ENCODE measurements at places on chromosomes 1 and 21.

GRCh38 chr1:228889289-228889688 lies 154.0 kb downstream of the RHOU start:
- no peak overlapping the region for H3K27ac ChIP-seq
- no peaks in the 10 kb centered on the region for H3K36me3 ChIP-seq
- H3K4me3 ChIP-seq, result no peak overlapping the region
- no peaks in the 10 kb centered on the region for H3K4me1 ChIP-seq
- H3K27me3 ChIP-seq, result no peaks in the 10 kb centered on the region

GRCh38 chr1:147720557-147720956 lies 39.8 kb downstream of the GJA5 start:
- H3K27me3 ChIP-seq, result no peaks in the 10 kb centered on the region
- no peaks in the 10 kb centered on the region for H3K36me3 ChIP-seq
- no peak overlapping the region for H3K4me3 ChIP-seq
- DNase-seq, result no peak
- H3K4me1 ChIP-seq, result peaks cover 6% of the 10 kb centered on the region

DNA sequence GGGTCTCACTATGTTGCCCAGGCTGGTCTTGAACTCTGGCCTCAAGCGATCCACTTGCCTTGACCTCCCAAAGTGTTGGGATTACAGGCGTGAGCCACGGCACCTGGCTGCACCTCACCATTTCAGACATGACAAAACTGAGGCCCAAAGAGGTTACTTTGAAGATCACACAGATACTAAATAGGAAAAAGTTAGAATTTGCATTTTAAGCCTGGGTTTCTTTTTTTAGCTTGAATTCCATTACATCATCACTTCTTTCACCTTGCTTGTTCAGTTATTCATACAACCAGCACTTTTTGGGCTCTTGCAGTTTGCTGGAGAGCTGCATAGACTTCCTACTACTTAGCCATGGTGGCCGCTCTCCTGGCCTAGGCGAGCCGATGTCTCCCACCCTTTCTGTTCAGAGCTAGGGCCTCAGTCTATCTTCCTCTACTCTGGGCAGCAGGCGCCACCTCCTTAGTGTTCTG lies 16.3 kb upstream of the CD2 start:
- no peaks in the 10 kb centered on the region for H3K36me3 ChIP-seq
- no peaks in the 10 kb centered on the region for H3K4me1 ChIP-seq
- DNase-seq, result no peak

DNA sequence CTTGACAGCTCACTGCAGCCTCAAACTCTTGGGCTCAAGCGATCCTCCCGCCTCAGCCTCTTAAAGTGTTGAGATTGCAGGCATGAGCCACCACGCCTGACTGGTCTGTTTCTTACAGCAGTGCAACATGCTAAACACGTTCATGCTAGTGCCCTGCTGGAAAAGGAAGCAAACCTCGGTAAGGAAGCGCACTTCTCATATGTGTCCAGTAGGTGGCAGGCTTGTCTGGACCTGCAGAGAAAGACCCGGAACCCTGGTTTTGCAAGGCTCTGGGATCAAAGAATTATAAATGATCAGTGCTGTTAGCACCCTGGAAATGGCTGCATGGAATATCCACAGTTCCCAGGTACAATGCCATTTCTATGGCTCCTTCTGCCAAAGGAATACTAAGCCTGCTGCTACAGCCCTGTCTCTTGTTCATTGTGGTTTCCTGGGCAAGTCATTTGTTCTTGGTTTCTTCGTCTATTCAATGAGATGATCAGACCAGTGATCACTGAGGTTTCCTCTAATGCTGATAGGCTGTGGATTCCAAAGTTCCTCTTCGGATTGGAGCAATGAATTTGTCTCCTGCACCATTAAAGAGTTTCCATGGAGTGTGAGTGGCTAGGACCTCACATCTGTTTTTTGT lies 15.9 kb downstream of the RNU5D-1 start:
- H3K27me3 ChIP-seq, result no peaks in the 10 kb centered on the region
- H3K4me3 ChIP-seq, result no peak overlapping the region
- peak; percentile 85 for DNase-seq
- H3K4me1 ChIP-seq, result no peaks in the 10 kb centered on the region
- no peak overlapping the region for H3K27ac ChIP-seq

GRCh38 chr21:19776076-19776475 lies 1222.1 kb upstream of the NCAM2 start:
- no peak overlapping the region for H3K4me3 ChIP-seq
- H3K27me3 ChIP-seq, result no peaks in the 10 kb centered on the region
- H3K4me1 ChIP-seq, result no peaks in the 10 kb centered on the region
- H3K36me3 ChIP-seq, result no peaks in the 10 kb centered on the region
- no peak for DNase-seq

GRCh38 chr1:61120998-61121397 lies 38.6 kb downstream of the NFIA start:
- H3K4me3 ChIP-seq, result no peak overlapping the region
- no peaks in the 10 kb centered on the region for H3K36me3 ChIP-seq
- no peak overlapping the region for H3K27ac ChIP-seq
- no peaks in the 10 kb centered on the region for H3K27me3 ChIP-seq
- H3K4me1 ChIP-seq, result no peaks in the 10 kb centered on the region
- DNase-seq, result no peak

- peaks cover 7% of the 10 kb centered on the region for H3K4me1 ChIP-seq
- H3K4me3 ChIP-seq, result no peak overlapping the region
- no peak for DNase-seq
- no peak overlapping the region for H3K27ac ChIP-seq
Measured at GRCh38 chr21:34845521-34846451, 177.0 kb downstream of the CLIC6 start.

- no peaks in the 10 kb centered on the region for H3K36me3 ChIP-seq
- H3K27me3 ChIP-seq, result peaks cover 5% of the 10 kb centered on the region
- no peaks in the 10 kb centered on the region for H3K4me1 ChIP-seq
- peak; percentile 42 for DNase-seq
Measured at GRCh38 chr1:1058921-1059493, 15.1 kb downstream of the RNF223 start.

DNA sequence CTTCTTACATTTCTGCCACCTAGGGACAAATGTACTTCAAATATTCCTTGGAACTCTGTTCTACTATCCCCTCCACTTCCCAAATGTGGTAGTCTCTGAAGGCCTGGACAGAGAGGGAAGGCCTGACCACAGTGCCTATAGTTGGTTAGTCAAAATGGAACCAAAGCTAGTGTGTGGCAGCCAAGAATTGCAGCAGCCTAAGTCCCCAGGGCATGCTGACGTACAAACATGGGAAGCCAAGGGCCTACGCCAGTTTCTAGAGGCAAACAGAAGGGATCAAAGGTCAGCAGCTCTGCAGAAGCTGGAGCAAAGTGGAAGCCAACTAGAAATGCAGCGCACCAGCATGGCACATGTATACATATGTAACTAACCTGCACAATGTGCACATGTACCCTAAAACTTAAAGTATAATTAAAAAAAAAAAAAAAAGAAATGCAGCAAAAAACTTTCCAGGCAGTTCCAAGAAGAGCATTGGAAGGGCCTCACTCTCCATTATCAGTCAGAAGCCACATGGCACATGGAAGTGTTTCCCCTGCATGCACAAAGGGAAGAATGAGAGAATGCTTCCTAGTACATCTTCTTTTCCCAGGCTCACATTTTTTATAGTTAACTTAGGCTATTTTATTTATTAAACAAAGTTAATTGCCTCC lies 39.4 kb upstream of the GADD45A start:
- no peak for DNase-seq
- H3K4me3 ChIP-seq, result no peak overlapping the region
- peaks cover 9% of the 10 kb centered on the region for H3K4me1 ChIP-seq
- H3K27ac ChIP-seq, result no peak overlapping the region
- H3K27me3 ChIP-seq, result no peaks in the 10 kb centered on the region

DNA sequence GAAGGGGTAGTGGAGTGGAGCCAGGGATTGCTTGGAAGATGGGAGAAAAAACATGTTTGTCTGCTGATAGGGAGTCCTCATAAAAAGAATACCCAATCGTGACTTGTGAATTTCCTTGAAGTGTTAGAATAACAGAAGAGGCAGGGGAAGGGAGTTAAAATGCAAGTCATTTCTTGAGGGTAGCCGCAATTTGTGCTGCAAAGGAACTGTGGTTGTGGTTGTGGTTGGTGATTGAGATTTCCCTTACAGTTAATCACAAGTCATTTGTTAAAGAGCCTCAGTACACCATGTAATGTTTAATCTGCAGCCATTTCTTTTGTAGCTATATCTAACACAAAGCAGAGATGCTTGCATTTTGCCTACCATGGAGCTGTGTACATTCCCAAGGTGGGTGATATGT lies 38.5 kb upstream of the EGLN1 start:
- no peaks in the 10 kb centered on the region for H3K36me3 ChIP-seq
- no peak for DNase-seq
- H3K4me3 ChIP-seq, result no peak overlapping the region
- no peaks in the 10 kb centered on the region for H3K27me3 ChIP-seq

GRCh38 chr1:2962541-2962940 lies 58.7 kb upstream of the ACTRT2 start:
- no peaks in the 10 kb centered on the region for H3K36me3 ChIP-seq
- no peaks in the 10 kb centered on the region for H3K27me3 ChIP-seq
- DNase-seq, result no peak
- no peaks in the 10 kb centered on the region for H3K4me1 ChIP-seq

DNA sequence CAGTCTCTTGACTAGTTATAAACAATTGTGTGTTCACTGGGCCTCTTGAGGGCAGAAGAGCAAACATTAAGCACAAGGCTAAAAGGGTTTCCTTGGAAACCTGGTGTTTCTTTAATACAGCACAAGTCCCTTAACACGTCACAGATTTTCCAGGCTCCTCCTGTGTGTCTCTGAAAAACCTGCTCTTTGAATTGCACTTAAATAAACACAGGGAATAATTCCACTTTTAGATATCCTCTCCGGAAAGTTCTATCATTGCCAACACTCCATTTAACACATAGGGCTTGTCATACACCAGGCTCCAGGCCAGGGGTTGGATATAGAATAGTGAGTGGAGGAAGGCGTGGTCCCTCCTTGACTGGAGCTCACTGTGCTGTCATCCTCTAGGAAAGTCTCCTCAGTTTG lies 442.6 kb downstream of the DSCAM start:
- H3K27ac ChIP-seq, result no peak overlapping the region
- H3K27me3 ChIP-seq, result no peaks in the 10 kb centered on the region
- no peaks in the 10 kb centered on the region for H3K36me3 ChIP-seq
- no peak overlapping the region for H3K4me3 ChIP-seq
- H3K4me1 ChIP-seq, result no peaks in the 10 kb centered on the region

GRCh38 chr1:92752719-92753118 lies 32.2 kb downstream of the EVI5 start:
- no peak overlapping the region for H3K27ac ChIP-seq
- H3K4me1 ChIP-seq, result no peaks in the 10 kb centered on the region
- H3K4me3 ChIP-seq, result no peak overlapping the region
- H3K27me3 ChIP-seq, result no peaks in the 10 kb centered on the region

DNA sequence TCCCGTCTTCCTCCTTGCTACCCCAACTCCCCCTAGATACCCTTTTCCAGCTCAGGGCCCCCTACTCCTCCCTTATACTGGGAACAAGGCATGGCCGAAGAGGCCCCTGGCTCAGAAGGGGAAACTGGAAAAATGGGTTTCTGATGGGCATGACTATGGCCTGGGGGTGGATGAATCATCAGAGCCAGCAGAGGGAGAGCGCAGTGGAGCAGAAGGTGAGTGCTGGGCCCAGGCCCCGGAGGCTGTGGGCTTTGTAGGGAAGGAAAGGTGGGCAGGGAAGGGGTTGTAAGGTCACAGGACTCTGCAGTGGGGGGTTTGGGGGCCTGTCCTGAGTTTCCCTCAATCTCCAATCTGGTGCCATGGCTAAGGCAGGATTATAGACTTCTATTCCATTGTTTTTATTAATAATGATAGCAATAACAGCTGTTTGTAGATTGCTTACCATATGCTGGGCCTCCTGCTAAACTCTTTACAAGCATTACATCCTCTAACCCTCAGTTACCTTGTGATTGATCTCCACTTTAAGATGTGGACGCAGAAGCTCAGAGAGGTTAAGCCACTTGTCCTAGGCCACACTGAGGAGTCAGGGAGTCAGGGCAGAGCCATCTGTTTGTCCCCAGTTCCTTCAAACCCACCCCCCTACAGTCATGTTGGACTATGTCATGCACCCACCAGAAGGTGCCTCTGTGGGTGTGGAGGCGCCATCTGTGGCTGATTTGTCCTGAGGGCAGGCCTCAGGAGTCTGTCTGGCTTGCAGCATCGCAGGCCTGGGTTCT lies 36.2 kb upstream of the ZNF362 start:
- no peaks in the 10 kb centered on the region for H3K4me1 ChIP-seq
- DNase-seq, result peak; percentile 73
- H3K4me3 ChIP-seq, result no peak overlapping the region
- H3K27me3 ChIP-seq, result no peaks in the 10 kb centered on the region
- H3K36me3 ChIP-seq, result no peaks in the 10 kb centered on the region

DNA sequence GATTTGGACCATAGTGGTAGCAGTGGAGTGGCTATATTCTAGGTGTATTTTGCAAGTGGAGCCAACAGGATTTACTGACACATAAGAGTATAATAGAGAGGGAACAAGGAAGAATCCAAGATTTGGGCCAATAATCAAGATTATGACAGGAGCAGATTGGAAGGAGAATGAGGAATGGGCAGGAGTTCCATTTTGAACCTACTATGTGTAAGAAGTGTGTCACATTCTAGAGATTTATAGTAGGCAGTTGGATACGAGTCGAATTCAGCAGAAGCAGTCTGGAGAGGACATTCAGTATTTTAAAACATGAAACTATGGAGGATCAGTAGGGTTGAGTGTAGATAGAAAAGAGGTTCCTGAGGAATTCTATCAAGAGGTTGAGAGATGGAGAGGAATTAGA lies 21.7 kb downstream of the INKA2 start:
- peaks cover 7% of the 10 kb centered on the region for H3K4me1 ChIP-seq
- no peak overlapping the region for H3K27ac ChIP-seq
- DNase-seq, result no peak
